RWPE1 (cell line): ENCODE measurements at places on chromosomes 6 and 20.

GRCh38 chr20:62321521-62321948 lies 18.7 kb downstream of the ADRM1 start:
- peak; percentile 95 for DNase-seq

DNA sequence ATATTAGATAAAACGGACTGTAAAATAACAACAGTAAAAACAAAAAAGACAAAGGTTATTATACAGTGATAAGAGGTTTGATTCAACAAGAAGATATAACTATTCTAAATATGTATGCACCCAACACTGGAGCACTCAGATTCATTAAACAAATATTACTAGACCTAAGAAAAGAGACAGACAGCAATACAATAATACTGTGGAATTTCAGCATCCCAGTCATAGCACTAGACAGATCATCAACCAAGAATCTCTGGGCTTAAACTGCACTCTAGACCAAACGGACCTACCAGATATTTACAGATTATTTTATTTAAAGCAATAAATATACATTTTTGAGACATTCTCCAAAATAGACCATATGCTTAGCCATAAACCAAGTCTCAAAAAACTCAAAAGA lies 263.8 kb downstream of the C6orf118 start:
- no peak for DNase-seq

- DNase-seq, result no peak
These were observed 114.4 kb upstream of the ARMC2 start for GRCh38 chr6:108733706-108734265.

GRCh38 chr20:44692932-44693480 lies 22.2 kb upstream of the CCN5 start:
- peak; percentile 98 for DNase-seq

DNA sequence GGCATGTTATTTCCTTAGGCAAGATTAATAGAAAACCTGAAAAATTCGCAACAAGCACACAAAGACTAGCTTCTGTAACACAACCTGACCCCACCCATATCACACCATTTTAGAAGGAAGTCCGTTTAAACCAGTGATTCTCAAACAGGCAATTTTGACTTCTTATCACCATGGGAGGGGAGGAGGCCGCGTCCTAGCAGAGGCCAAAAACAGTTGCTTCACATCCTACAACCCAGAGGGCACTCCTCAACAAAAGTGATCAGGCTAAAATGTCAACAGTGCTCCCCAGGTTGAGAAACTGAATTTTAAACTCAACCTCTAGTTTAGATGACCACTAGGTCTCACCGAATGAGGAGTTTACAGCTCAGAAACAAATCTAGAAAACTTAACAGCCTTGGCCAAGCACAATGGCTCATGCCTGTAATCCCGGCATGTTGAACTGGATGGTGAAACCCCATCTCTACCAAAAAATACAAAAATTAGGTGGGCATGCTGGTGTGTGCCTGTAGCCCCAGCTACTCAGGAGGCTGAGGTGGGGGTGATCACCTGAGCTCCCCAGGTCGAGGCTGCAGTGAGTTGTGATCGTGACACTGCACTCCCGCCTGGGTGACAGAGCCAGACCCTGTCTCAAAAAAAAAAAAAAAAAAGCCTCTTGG lies 3.4 kb downstream of the SNX5 start:
- no peak for DNase-seq
